Pons (tissue), 1 donor: ENCODE measurements at places on chromosomes 4 and X.

GRCh38 chr4:19776929-19777328, 474.8 kb upstream of the SLIT2 start:
- no peak for DNase-seq

DNA sequence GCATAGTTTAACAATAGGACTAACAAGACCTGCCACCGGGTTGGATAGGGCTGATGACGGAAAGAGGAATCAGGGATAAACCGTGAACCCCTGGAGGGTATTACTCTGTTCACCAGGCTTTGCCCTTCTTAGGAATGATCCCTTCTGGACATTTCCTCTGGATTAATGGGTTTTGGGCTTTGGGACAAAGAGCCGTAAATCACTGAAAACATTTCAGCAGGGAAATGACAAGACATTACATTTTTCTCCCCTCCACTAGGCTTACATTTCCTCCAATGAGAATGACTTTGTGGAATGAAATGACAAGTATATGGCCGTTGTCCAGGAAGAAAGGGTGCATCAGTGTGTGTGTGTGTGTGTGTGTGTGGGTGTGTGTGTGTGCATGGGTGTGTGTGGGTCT, 25.9 kb upstream of the RBPJ start:
- no peak for DNase-seq

GRCh38 chrX:72399816-72400215, 94.1 kb upstream of the CITED1 start:
- no peak for DNase-seq

DNA sequence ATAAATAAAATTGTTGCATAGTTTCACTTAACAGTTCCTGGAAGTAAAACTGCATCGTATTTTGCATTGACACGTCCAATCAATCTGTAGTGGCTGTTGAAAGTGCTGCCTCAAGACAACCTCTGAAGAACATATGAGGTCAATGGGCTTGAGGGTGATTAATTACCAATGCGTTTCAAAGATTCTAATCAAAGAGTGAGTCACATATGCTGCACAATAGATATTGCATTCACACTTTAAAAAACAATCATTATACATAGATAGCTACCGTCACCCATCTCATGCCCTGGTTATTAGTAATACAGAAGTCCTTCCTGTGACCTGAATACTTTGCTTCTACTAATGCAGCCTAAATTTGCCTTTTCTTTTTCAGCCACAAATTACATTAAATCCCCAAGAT, 743.3 kb upstream of the SLIT2 start:
- no peak for DNase-seq

DNA sequence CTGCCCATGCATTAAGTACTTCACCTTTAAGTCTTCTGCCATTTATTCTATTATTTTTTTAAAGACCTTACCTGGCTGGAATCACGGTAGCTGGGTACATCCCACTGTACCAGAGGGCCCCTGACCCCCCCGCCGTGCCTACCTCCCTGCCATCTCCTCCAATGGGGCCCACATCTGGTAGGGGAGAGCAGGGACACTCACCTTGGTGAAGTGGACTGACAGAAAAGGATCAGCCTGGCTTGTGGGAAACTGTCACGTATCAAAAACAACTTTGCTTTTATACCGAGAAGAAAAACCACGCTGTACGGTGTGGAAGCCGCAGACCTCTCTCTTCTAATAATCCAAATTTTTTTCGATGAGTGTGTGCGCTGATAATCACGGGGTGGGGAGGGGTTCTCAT, at the start of gene FOXP3:
TSS of gene FOXP3 (minus strand) at position 251 of the 400 bp plus-strand sequence. CDS start 6,205 bp downstream, outside the sequence.
- DNase-seq: no peak
